ENCODE measurements at places on chromosomes 4 and X. TPM values are rescaled to one million over a fixed set of nuclear protein-coding genes. Genes with fewer than 3 reads are reported as not detected.

ABLIM2 gene
- 7.9 TPM for total RNA-seq

DNA sequence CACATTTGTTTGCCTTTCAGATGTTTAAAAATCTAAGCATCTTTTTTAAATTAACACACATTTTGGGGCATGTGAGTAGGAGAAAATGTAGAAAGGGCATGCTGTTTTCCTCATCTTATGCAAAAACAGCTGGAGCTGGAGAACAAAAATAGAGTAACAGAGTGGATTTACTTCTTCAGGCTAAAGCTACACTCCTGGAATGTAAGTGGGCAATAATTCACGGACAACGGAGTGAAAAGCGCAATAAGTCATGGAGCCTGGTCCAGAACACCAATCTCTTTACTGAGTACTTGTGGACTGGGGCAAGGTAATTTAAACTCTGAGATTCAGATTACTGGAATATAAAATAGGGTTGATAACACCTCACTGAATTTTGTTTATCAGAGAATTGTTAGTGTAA is 1018.8 kb upstream of the HS3ST1 start:
- no peak for ATAC-seq

GRCh38 chr4:147943159-147943638 is 211.3 kb downstream of the ARHGAP10 start:
- ATAC-seq: no peak

- no peak for ATAC-seq
Measured at GRCh38 chr4:144213371-144213770, 72.9 kb upstream of the GYPA start.

DNA sequence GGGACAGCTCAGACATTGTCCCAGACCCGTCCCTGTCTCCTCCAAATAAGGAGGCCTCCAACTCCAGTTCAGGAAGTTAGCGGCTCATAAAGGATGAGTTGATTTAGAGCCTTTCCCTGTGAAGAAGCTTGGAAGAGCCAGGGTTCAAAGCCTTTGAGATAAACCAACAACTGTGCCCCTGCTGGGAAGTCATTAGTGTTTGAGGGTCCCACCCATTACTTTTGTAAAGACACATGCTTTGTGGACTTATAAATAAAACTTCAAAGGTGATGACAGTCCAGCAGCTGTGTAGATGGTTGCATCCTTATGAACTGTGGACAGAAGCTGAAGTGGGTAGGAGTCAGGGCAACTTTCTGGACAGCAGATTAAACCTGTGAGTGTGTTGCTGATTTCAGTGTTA is 86.0 kb upstream of the PGRMC2 start:
- ATAC-seq: no peak

GAB3 gene
- total RNA-seq: 5.0 TPM

- ATAC-seq: no peak
Measured at GRCh38 chrX:52118262-52118661, 49.3 kb upstream of the MAGED4B start.

- no peak for ATAC-seq
Measured at GRCh38 chrX:120749141-120749846, 119.4 kb upstream of the C1GALT1C1 start.

DNA sequence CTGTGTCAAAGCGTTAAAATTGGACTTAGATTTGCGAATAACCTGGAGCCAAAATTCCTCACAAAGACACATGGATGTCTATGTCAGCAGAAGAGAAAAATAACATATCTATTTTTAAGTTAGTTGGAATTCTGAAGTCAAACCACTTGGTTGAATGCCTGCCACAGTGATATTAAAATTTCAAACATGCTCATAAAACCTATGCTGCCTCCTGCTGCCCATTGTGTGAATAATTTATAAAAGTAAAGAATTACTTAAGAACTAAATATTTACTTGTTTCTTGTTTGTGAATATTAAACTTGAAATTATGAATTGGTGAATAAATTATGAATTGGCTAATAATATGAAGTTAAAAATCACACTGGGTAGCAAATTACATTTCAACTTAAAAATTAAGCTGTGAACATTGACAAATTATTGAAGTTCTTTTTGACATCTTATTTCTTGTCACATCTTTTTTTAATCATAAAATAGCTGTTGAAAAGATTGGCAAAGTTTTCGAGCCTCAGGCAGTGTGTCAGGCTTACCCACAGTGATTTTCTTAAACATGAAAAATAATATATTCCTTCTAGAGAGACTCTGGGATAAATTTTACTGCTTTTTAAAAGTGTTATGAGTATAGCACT is 35.4 kb downstream of the FABP2 start:
- no peak for ATAC-seq

DNA sequence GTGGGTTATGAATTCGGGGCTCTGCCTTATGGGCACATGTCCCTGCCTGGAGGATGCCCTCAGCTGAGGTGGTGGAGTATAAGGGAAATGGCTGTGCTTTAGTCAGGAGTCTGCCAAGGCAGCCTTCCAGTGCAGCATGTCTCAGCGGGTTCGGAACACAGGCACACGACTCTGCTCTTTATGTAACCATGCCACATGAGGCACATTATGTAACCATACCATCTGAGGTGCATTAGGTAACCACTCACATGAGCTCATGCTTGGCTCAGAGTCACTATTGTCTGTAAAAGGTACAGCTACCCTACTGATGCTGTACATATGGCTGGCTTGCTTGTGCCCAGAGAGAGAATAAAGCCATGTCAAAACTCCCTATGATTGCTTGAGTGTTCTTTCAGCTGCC is 723.6 kb downstream of the TRAM1L1 start:
- no peak for ATAC-seq

PCSK1N gene
- total RNA-seq: 3.6 TPM

SSX2 gene
- not detected for total RNA-seq

STK32B gene
- total RNA-seq: 2.8 TPM

- ATAC-seq: no peak
Measured at GRCh38 chr4:36242629-36243354, 1.5 kb downstream of the ARAP2 start.

DNA sequence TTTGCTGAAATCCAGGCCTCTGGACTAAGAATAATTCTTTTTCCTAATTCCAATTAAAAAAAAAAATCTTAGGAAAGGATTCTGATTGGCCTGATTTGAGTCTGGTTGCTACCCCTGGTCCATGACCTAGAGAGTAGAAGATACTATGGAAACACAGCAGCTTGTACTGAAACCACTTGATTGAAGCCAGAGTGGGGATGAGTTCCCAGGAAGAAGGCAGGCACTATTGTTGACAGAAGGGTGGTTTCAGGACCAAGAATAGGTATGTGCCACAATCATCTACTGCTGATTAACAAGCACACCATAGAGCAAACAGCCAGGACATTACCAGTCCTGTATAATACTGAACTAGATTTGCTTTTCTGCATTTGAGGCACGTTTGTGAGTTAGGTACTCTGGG is 29.6 kb downstream of the STX18 start:
- no peak for ATAC-seq

DNA sequence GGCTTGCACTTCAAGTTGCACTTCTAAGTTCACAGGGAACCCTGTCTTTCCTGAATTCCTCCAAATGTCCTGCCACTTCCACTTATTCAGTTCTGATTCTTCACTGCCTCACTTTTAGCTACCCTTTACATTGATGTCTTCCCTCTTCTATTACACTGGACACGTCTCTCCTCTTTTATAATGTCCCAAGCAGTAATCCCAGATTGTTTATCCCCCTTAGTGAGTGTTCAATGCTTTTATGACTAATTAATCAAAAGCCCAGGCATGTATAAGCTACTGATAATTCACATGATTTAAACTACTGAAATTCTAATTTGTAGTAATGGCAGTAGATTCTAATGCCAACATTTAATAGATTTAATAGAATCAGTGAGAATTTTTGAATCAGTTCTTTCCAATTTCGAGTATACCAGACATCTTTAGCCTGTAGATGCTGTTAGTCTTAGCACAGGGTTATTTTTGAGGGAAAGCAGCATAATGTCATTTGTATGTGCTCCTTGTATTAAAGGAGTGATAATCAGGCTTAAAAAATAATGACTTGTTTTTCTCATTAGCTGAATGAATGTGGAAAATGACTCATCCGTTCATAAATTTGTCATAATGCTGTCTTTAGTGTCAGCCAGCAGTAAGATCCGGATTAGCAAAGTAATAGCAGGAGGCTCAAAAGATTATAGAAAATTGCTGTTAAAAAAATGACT is 703.1 kb downstream of the CENPC start:
- ATAC-seq: no peak

- ATAC-seq: no peak
Measured at GRCh38 chr4:155228713-155229112, 20.3 kb downstream of the NPY2R start.

- no peak for ATAC-seq
Measured at GRCh38 chrX:118221270-118221669, 104.7 kb upstream of the KLHL13 start.

RASSF6 gene
- total RNA-seq: 0.15 TPM

DNA sequence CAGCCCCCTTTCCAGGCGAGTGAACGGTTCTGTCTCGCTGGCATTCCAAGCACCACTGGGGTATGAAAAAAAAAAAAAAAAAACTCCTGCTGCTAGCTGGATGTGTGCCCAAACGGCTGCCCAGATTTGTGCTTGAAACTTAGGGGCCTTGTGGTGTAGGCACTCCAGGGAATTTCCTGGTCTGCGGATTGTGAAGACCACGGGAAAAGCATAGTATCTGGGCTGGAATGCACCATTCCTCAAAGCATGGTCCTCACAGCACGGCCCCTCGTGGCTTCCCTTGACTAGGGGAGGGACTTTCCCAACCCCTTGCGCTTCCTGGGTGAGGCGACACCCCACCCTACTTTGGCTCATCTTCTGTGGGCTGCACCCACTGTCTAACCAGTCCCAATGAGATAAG is 516.8 kb upstream of the FAM241A start:
- ATAC-seq: no peak

GRCh38 chr4:23932901-23933308 is 43.1 kb upstream of the PPARGC1A start:
- no peak for ATAC-seq

TMEM154 gene
- 13.6 TPM for total RNA-seq

DNA sequence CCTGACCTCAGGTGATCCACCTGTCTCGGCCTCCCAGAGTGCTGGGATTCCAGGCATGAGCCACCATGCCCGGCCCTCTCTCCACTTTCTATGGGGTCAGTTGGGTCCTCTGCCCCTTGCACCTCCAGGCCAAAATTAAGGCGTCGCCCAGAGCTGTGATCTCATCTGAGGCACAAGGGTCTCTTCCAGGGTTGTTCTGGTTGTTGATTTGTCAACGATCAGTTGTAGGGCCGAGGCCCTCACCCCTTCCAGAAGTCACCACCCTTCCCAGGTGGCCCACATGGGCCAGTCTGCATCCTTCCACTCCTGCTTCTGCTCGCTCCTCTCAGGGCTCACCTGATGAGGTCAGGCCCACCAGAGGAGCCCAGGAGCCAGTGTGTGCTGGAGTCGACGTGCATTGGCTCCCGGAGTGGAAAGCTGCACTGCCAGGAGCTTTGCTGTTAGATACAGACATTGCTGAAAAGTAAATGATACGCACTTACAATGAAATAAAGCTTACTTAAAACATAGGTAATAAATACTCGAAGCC is 14.3 kb upstream of the TMEM271 start:
- ATAC-seq: no peak

- no peak for ATAC-seq
Measured at GRCh38 chrX:21733705-21734104, 24.2 kb downstream of the SMPX start.

GRPR gene
- total RNA-seq: 3.2 TPM

GRCh38 chr4:188130355-188130754 is 8.9 kb upstream of the TRIML1 start:
- ATAC-seq: no peak

DNA sequence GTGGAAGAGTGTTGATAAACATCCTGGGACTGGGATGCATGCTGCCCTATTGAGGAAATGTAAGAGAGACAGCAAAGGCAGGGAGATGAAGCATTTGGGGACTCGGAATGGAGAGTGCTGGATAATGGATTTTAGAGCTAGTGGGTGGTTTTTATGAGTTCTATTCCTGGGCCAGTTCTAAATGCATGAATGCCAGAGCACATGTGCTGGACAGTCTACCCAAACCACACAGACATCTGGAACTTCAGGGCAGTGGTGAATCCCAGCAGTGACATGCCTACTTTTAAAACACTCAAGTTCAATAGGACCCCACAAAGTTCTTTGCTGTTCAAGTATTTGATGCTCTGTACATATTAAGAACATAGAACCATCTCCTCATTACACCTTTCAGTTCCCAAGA is 133.9 kb downstream of the CBR4 start:
- ATAC-seq: no peak

GRCh38 chr4:187666697-187667494 is 328.7 kb upstream of the ZFP42 start:
- peak; percentile 66 for ATAC-seq

Measured in gastroesophageal sphincter (tissue), 4 donors.